A549 treated with Mapracorat at 1 μM for 4 hours (cell line): ENCODE measurements at places on chromosomes 13 and 19. TPM values are rescaled to one million over a fixed set of nuclear protein-coding genes. Genes with fewer than 3 reads are reported as not detected.

DACH1 gene
- total RNA-seq = not detected in 5 replicates

CCDC106 gene
- total RNA-seq = 14.5 to 19.8 TPM (median 18.6 TPM) in 5 replicates

CEACAM8 gene
- total RNA-seq = not detected in 5 replicates

PSG6 gene
- total RNA-seq = not detected in 5 replicates

IGFL3 gene
- 0.23 to 0.40 TPM (median 0.31 TPM) in 3 of 5 replicates, not detected in the others for total RNA-seq

GGACT gene
- total RNA-seq = 2.9 to 5.5 TPM (median 3.6 TPM) in 5 replicates

TRAPPC6A gene
- total RNA-seq = 35.3 to 49.4 TPM (median 42.2 TPM) in 5 replicates

BST2 gene
- 0.13 to 0.24 TPM in 2 of 5 replicates, not detected in the others for total RNA-seq

COX7A1 gene
- total RNA-seq = not detected in 5 replicates

MAMSTR gene
- total RNA-seq = 0.18 to 0.42 TPM (median 0.34 TPM) in 5 replicates

ANGPTL8 gene
- 0.52 TPM in 1 of 5 replicates, not detected in the others for total RNA-seq

VPS36 gene
- total RNA-seq = 11.0 to 14.7 TPM (median 13.4 TPM) in 5 replicates

STOML3 gene
- total RNA-seq = not detected in 5 replicates

PSG1 gene
- 0.13 to 0.33 TPM (median 0.17 TPM) in 5 replicates for total RNA-seq

BEST2 gene
- 1.5 to 2.3 TPM (median 1.8 TPM) in 5 replicates for total RNA-seq

PPFIA3 gene
- total RNA-seq = 4.7 to 9.0 TPM (median 8.0 TPM) in 5 replicates

KIR2DL1 gene
- total RNA-seq = not detected in 5 replicates

KLF2 gene
- 14.6 to 29.9 TPM (median 29.3 TPM) in 5 replicates for total RNA-seq

NOTCH3 gene
- total RNA-seq = 8.9 to 17.6 TPM (median 15.7 TPM) in 5 replicates

SOX1 gene
- total RNA-seq = not detected in 5 replicates

PBX4 gene
- 1.3 to 2.2 TPM (median 1.7 TPM) in 5 replicates for total RNA-seq

PTGER1 gene
- total RNA-seq = 0.09 to 0.26 TPM (median 0.12 TPM) in 5 replicates

RXFP2 gene
- not detected in 5 replicates for total RNA-seq

CALR3 gene
- total RNA-seq = 0.28 TPM in 1 of 5 replicates, not detected in the others

FAM174C gene
- total RNA-seq = 43.0 to 92.1 TPM (median 78.4 TPM) in 5 replicates

CEACAM7 gene
- 0.07 to 0.15 TPM (median 0.12 TPM) in 4 of 5 replicates, not detected in the other for total RNA-seq

SBNO2 gene
- 23.2 to 39.6 TPM (median 36.2 TPM) in 5 replicates for total RNA-seq

NLRP11 gene
- total RNA-seq = 0.04 TPM in 1 of 5 replicates, not detected in the others

SBSN gene
- total RNA-seq = 2.4 to 3.3 TPM (median 3.2 TPM) in 5 replicates

KCNN4 gene
- 41.5 to 61.0 TPM (median 58.5 TPM) in 5 replicates for total RNA-seq

DNASE2 gene
- total RNA-seq = 26.6 to 32.2 TPM (median 29.9 TPM) in 5 replicates

RNF17 gene
- not detected in 5 replicates for total RNA-seq

CYP4F11 gene
- 5.0 to 6.9 TPM (median 5.7 TPM) in 5 replicates for total RNA-seq

CASP14 gene
- total RNA-seq = not detected in 5 replicates

ZIC5 gene
- 2.3 to 3.0 TPM (median 2.5 TPM) in 5 replicates for total RNA-seq

ZNF177 gene
- total RNA-seq = 0.30 to 0.76 TPM (median 0.41 TPM) in 5 replicates
